ENCODE measurements at places on chromosomes 5 and 9. TPM values are rescaled to one million over a fixed set of nuclear protein-coding genes. Genes with fewer than 3 reads are reported as not detected.

Gene ANKRD31
- total RNA-seq: not detected

Gene QRFP
- total RNA-seq: not detected

Gene TAS2R1
- total RNA-seq: not detected

DNA sequence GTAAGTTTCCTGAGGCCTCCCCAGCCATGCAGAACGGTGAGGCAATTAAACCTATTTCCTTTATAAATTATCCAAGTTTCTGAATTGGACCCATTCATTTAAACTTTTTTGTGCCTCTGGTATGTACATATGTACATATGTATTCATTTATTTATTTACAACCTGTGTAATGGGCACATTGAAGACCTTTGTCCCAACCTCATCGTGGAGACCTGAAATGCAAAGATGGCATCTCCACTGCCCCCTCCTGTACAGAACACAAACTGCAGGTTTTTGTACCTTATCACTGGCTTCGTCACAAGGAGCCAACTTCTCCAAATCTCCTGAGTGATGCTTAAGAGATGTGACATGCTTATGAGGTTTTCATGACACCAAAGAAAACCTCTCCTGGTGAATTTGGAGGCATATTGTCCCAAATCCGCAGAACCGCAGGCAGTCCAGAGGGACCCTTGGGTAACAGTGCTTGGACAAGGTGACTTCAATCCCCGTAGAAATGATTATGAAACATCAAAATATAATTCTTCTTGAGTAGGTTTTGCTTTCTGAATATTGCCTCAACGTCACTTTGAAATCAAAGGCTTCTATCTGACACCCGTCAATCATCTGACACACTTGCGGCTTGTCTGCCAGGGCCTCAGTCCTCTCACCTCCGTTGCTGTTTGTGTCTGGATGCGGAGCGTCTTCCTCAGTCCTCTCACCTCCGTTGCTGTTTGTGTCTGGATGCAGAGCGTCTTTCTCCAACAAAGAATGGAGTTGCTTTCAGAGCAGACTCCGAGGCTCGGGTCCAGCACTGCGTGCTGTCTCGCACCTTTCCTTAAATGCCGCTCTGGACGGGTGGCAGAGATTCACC is 135.0 kb upstream of the IRX4 start:
- H3K4me3 ChIP-seq: no peak overlapping the region
- no peak overlapping the region for H3K27ac ChIP-seq
- H3K36me3 ChIP-seq: no peaks in the 10 kb centered on the region
- H3K27me3 ChIP-seq: no peaks in the 10 kb centered on the region

DNA sequence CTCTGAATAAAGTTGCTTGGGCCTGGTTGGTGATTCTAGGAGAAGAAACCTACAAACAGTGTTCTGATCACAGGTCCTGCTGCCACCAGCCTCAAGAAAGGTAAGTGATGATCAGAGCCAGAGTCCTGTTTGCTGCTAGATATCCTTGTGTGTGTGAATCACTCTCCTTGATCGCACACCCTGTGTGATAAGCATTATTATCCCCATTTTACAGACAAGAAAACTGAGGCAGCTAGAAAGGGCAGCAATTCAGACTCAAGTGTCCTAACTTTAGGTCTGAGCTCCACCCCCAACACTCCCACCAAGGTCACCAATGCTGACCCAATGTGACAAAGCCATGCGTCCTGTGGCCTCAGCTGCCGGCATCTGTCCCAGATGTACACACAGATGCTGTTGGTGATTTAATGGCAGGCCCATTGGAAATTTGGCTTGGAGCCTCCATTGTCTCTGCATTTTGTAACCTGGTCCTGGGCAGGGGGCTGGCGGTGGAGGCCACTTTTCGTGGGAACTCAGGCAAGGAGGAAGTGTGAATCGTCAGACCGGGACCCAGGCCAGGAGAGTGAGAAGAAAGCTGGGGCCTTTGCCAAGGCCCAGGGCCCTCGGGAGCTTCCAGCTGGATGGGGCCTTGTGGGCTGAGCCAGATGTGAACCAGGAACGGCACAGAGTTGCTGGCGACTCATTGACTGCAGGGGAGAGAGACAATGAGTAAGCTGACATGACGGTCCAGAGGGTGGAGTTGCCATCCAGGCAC is 29.8 kb upstream of the GGTA1 start:
- H3K4me3 ChIP-seq: no peak overlapping the region
- DNase-seq: peak; percentile 97
- H3K4me1 ChIP-seq: peaks cover 11% of the 10 kb centered on the region
- no peaks in the 10 kb centered on the region for H3K27me3 ChIP-seq

Data from sigmoid colon (tissue), 7 donors.